ENCODE measurements at places on chromosomes 16 and 17. TPM values are rescaled to one million over a fixed set of nuclear protein-coding genes. Genes with fewer than 3 reads are reported as not detected.

- no peak for DNase-seq
These were observed 40.5 kb upstream of the GCSH start for GRCh38 chr16:81136390-81137335.

DNA sequence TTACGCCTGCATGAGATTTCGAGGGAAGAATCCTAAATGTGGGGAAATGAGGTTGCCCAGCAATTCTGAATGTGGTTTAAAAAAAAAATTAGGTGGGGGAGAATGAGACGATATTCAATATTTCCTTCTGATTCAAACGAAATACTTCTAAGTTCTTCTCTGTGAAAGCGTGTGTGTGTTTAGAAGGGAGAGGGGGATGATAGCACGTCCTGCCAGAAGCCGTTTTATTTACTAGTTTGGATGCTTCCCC, 47.8 kb downstream of the TBC1D16 start:
- no peak for DNase-seq

DNA sequence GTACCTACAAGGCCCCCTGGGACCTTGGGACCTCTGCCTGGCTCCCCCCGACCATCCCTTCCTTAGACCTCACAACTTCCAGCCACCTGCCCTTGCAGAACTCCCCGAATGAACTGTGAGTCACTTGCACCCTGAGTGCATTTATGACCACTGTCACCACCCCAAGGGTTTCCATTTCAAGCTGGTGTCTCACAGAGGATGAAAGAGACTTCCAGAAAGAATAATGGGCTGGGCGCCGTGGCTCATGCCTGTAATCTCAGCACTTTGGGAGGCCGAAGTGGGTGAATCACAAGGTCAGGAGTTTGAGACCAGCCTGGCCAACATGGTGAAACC, 124.5 kb upstream of the CIBAR2 start:
- DNase-seq: no peak

DNA sequence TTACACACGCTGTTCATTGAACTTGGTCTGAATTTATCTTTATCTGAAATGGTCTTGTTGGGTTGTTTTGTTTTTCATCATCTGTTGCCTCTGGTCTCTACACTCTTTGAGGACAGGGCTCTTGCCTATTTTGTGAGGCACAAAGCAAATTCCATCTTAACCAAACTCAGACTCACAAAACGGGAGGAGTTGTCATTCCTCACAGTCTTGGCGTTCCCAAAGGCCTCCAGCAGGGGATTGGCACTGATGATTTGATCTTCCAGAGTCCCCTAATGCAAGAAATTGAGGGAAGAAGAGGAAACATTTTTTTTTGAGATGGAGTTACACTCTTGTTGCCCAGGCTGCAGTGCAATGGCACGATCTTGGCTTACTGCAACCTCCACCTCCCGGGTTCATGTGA, 8.7 kb downstream of the MYH3 start:
- no peak for DNase-seq

GRCh38 chr17:69577098-69577497, 162.6 kb downstream of the MAP2K6 start:
- no peak for DNase-seq

- DNase-seq: no peak
These were observed 255.7 kb upstream of the DYNLRB2 start for GRCh38 chr16:80285104-80285503.

DNA sequence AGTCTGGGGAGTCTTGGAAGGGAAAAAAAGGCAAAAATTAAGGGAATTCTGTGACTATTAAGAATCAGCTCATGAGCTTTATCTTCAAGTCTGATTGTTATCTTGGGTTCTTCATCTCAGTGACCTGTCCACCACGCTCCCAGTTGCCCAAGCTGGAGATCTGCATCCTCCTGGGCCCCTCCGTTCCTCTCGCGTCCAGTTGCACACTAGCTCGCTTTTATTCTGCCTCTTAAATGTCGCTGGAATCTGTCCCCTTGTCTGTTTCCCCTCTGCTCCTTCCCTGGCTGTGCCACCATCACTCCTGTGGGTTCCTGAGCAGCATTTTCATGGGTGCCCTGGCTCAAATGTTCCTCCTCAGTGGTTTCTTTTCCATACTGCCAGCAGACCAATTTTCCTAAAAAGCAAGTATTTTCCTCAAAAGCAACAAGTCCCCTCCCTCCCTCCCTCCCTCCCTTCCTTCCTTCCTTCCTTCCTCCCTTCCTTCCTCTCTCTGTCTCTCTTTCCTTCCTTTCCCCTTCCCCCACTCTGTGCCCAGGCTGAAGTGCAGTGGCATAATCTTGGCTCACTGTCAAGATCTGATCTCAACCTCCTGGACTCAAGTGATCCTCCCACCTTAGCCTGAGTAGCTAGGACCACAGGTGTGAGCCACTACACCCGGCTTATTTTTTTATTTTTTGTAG, 1.4 kb downstream of the ENDOV start:
- no peak for DNase-seq

- DNase-seq: peak; percentile 22
These were observed 33.9 kb downstream of the TNFRSF13B start for GRCh38 chr17:16938031-16938430.

DNA sequence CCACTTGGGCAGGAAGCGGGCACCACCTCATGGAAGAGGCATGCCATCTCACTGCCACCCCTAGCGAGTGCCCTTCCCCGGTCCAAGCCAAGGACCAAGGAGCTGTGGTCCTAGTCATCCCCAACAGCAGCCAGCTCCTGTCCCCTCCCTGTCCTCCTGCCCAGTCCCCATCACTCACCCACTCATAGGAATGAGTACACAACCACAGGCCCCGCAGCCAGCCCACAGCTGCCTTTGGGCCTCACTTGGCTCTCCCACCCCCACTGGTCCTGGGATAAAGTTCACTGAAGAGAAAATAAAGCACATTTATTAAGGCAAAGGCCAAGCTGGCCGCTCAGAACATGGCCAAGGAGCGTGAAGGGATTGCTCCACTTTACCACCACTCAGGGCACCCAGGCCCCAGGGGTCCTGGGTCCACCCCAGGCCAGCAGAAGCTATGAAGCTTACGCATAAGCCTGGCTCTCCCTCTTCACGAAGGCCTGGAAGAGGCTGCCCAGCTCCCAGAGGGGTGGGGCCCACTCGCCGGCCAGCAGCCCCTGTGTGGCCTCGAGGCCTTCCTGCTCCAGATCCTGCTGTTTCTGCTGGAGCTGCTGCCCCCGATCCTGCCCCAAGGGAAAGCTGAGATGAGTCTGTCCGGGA, 3.6 kb downstream of the SCRN2 start:
- DNase-seq: no peak

- DNase-seq: no peak
These were observed 43.3 kb downstream of the MGAT5B start for GRCh38 chr17:76911299-76912017.

GRCh38 chr17:39224778-39225307, 902 bp downstream of the STAC2 start:
- DNase-seq: no peak

DNA sequence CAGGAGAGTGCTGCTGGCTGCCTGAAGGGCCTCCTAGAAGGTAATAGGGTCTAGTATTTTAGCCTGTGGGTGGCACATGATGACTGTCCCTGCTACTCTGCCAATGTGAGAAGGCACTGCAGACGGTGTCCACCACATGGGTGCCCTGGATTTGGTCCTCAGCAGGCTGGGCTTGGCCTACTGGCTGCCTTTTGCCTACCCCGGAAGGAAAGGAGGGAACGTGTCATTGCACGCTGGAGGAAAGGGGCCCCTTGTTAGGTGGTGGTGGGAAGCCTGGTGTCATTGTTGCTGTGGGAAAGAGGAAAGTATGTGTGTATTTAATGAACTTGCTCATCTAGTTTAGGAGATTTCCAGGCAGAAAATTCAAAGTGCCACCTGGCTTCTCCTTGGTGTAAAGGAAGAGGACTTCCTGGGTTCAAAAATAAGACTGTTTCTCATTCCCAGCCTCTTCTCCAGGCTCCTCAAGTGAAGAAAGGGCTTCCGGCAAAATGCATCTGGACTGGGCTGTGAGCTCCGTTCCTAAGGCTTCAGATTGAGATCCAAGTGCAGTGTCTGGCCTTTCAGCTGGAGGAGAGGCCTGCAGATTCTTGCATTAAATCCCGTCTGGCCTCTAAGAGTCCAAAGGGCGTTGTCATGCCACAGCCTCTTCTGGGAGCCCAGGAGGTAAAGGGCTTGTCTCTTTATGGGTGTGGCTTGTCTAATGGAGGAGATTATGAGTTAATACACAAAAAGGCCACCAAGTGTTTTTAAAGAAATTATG, 55.1 kb downstream of the RPTOR start:
- DNase-seq: no peak

GRCh38 chr16:69711115-69711740, 15.1 kb downstream of the NQO1 start:
- DNase-seq: no peak

GRCh38 chr17:29622337-29623282, at the start of gene CORO6:
TSS of gene CORO6 (minus strand) at chr17:29622912. CDS start at chr17:29621421, 1,491 bp downstream.
- DNase-seq: no peak

DNA sequence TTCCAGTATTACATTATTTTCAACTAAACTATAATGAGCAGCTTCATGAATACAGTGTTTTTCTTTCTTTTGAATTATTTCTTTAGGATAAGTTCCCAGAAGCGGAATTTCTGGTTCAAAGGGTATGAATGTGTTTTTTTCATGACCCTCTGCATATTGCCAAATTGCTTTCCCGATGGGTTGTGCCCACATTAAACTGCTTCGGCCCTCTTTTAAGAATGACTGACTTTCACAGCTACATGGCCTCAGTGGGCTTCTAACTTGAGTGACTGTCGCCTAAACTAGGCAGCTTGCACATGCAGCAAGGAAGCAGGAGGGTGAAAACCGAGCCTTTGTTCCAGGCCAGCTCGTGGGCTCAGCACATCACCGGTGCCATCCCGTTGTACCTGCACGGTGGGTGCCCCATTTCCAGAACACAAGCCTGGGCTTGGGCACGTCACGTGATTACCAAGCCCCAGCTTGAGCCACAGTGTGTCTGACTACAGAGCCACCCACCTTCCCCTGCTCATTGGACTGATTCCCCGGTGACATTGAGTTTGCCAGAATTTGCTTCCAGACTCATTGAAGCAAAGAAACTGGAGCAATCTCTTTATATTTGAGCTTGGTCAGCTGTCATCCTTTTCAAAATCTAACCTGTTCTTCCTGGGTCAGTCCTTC, 112.8 kb downstream of the CLEC16A start:
- peak; percentile 86 for DNase-seq

GRCh38 chr17:46120078-46120477, 73.2 kb downstream of the KANSL1 start:
- no peak for DNase-seq

DNA sequence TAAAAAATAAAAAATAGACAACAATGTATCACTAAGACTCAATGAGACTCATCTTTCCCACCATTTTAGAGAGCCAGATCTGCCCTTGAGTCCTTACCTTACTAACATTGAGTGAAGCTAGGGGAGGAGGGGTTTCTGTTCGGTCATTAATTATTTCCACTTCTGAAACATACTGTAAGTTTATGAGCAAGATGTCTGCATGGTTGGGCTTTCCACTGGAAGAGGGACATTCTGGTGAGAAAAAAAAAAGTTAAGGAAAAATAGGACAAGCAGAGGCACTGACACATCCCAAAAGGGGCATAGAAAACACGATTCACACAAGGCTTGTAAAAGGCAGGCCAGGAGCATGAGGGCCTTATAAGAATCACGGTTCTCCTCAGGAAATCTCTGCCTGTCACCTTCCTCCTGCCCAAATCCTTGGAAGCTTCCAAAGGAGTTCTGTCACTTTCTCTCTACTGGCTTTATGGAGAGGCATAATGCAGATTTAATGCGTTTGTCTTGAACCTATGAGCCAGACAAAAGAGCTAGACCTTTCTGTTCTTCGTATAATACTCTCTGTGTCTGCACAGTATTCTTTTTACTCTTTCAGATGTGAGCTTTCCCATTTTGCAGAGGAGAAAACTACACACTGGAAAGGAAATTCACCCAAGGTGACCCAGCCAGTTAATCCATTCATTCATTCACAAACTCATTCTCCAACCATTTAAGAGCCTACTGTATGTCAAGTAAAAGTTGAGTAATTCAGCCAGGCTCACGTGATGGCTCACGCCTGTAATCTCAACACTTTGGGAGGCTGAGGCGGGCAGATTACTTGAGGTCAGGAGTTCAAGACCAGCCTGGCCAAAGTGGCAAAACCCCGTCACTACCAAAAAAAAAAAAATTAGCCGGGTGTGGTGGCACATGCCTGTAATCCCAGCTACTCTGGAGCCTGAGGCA, 2.5 kb downstream of the LSM12 start:
- DNase-seq: no peak

Gene ABCC3
- total RNA-seq: 52.8 TPM

Gene CDC42EP4
- 207 TPM for total RNA-seq

Gene SP6
- 1.9 TPM for total RNA-seq

Gene FBXW10B
- 4.4 TPM for total RNA-seq

Gene DPEP3
- 0.16 TPM for total RNA-seq

Gene TEDC2
- not detected for total RNA-seq

Gene HOXB3
- 12.6 TPM for total RNA-seq

Gene TMEM98
- 19.2 TPM for total RNA-seq

Gene LSM12
- 55.4 TPM for total RNA-seq

Gene CDRT15
- total RNA-seq: not detected
